ENCODE measurements at places on chromosomes 7 and 10. TPM values are rescaled to one million over a fixed set of nuclear protein-coding genes. Genes with fewer than 3 reads are reported as not detected.
A peak's percentile ranks its signal among the peaks of the same experiment; 100 is the strongest.

- peak; percentile 12 for DNase-seq
Measured at GRCh38 chr7:78702770-78703169, 750.7 kb downstream of the MAGI2 start.

DNA sequence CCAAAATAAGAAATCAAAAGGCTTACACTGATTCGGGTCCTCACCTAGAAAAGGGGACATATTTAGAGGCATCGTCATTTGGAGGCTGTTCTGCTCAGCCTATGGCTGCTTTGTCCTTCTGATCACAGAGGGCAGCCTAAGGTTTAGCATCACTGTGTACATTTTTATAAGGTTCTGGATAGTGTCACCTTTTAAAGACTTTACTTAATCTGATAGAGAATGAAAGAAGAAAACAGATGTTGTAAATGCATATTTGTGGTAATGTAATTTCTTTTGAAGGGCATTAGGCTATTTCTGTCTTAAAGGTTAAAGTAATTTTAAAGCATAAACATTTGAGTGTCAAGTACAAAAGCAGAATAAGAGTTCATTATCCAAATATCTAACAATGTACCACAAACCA, 445.3 kb upstream of the LRRN3 start:
- DNase-seq = no peak

DNA sequence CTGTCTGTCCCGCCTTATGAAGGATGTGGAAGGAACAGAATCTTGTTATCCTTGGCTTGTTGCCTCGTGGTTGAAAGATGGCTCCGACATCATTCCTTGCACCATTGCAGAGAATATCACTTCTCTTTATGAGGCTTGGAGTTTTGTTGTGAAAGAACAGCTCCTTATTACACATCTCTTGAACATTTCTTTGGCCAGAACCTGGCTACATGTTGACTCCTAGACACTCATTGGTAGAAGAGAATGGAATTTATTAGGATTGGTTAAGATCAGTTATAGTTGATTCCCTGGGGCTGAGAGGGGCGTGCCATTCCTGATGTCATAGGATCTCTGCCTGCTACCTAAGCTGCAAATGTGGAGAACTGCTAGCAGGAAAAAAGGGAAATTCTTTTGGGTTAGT, 180.5 kb upstream of the CTBP2 start:
- no peak for DNase-seq

DNA sequence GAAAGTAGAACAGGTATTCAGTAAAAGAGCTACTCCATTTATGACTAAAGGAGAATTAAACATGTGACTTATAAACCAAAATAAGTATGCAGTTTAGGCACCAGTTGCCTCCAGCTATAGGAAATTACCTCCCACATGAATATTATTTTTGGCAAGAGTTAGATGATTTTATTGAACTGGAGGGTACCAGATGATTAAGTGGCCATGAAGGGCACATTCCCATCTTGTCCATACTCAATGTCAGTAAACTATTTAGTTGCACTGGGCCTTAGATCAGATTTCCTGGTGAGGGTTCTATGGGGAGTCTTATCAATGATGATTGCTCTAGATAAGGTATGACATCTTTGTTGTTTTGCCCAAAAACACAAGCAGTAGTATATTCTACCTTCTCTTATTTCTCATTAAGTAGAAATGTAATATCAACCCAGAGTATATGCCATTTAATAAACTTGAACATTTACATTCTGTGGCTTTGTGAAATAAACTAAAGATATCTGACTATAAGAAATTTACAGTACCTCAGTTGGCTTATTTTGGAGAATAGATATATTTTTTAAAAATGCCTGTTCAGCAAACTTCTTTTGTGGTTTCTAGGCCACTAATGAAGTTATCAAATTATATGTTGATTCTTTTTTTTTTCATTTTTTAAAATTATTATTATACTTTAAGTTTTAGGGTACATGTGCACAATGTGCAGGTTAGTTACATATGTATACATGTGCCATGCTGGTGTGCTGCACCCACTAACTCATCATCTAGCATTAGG, 145.3 kb downstream of the SEMA3A start:
- DNase-seq = no peak

DNA sequence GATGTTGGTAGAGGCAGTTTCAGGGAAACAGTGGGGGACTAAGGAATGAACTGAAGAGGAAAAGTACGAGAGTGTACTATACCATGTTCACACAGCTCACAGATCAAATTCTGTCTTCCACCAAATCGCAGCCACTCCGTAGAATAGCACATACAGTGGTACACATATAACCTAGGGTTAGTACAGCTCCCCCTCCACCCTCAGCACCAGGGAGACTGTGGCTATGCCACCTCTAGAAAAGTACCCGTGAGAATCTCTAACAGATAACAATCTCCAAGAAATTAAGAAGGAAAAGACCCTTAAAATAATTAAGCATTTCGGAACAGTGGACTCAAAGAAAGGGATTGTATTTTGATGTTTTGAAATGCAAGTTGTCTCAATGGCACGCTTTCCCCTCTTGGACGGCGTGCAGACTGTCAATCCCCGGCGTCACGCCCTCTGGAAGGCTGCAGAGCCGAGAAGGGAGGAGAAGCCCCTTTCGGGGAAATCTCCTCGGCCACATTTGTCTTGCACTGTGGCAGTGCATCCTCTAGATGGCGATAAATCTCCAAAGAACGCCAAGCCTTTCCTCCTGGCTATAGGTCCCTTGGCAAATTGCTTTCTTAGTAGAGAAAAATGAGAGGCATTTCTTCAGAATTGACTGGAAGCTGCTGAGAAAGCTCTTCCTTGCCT, 345.0 kb downstream of the REEP3 start:
- DNase-seq = peak; percentile 87

DNA sequence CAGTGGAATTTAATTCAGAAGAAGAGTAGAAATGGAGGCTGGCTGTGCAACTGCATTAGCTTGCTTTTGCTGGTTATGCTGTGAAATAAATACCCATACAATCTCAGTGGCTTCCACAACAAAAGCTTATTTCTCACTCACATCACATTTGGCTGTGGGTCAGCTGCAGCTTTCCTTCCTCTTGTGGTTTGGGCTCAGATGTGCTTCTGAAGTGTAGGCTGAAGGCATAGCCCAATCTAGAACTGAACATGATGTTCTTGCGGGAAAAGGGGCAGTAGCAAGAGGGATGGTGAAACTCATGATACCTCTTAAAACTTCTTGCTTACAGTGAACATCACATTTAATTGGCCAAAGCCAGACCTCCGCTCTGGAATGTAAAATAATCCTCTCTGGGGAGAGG, 119.9 kb downstream of the HECW1 start:
- no peak for DNase-seq

DNA sequence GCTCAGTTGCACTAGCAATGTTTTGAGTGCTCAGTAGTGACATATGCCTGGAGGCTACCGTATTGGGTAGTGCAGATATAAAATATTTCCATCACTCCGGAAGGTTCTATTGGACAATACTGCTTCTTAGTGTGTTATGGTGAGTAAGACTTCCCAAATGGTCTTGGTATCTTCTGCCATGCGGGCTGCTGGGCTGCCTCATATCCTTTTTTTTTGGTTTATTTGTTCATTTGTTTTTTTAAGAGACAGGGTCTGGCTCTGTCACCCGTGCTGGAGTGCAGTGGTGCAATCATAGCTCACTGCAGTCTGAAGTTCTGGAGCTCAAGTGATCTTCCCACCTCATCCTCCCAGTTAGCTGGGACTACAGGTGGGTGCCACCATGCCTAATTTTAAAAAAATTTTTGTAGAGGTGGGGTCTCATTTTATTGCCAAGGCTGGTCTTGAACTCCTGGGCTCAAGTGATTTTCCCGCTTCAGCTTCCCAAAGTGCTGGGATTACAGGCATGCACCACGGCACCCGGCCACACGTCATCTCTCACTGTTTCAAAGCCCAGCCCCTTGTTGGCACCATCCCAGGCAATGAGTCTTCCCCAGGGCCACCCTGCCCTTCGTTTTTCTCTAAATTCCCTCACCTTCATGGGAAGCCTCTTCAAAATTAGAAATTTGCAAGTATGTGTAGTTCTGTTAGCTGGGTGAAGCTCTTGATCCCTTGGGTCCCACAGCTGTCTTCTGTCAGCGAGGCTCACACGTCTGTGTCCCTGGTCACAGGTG, 111.0 kb upstream of the KLF14 start:
- no peak for DNase-seq

- DNase-seq = no peak
Measured at GRCh38 chr10:11601670-11602069, 9.8 kb downstream of the USP6NL start.

DNA sequence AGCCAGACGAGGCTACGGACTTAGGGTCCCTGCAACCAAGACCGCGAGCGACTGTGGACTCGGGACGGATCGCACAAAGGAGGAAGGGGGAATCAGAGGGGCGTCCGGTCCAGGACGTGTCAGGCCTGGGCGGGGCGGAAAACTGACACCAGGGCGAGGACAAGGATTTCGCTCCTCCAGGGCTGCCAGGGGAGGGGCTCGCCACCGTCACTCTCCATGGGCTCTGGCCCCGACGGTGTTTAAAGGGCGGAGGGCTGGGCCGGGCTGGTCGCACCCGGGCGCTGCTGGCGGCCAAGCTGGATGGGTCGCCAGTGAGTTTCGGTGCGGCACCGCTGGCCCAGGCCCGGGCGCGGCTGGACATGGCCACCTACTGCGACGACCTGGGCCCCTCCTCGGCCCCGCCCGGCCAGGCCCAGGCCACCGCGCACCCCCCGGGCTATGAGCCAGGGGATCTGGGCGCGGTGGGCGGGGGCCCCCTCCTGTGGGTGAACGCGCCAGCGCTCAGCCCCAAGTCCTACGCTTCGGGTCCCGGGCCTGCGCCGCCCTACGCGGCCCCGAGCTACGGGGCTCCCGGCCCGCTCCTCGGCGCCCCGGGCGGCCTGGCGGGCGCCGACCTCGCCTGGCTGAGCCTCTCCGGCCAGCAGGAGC, at the start of gene FOXI2:
Gene FOXI2, plus strand, starts transcription at position 271 of the 648 bp plus-strand sequence. Its CDS starts 89 bp downstream, at position 360.
- peak; percentile 37 for DNase-seq

- DNase-seq = no peak
Measured at GRCh38 chr7:143258831-143259230, 4.4 kb upstream of the GSTK1 start.

GRCh38 chr10:95291365-95292039, 699 bp upstream of the PDLIM1 start:
- no peak for DNase-seq

DNA sequence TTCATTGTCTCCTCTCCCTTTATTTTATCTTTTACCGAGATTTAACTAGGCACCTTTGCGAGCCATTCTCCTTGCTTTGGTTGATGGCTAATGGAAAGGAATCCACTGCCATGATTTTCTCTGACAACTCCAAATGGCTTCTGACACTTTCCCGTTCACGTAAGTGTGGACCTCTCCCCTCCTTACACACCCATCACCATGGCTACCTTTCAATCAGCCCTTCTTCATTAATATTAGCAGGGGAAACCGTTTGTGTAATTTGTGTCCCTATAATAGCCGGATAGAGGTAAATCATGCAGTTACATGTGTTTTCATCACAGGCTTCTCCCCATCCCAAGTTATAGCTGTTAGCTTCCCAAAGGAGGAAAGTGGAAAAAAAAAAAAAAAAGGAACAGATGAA, 767.3 kb downstream of the MAGI2 start:
- DNase-seq = no peak

DNA sequence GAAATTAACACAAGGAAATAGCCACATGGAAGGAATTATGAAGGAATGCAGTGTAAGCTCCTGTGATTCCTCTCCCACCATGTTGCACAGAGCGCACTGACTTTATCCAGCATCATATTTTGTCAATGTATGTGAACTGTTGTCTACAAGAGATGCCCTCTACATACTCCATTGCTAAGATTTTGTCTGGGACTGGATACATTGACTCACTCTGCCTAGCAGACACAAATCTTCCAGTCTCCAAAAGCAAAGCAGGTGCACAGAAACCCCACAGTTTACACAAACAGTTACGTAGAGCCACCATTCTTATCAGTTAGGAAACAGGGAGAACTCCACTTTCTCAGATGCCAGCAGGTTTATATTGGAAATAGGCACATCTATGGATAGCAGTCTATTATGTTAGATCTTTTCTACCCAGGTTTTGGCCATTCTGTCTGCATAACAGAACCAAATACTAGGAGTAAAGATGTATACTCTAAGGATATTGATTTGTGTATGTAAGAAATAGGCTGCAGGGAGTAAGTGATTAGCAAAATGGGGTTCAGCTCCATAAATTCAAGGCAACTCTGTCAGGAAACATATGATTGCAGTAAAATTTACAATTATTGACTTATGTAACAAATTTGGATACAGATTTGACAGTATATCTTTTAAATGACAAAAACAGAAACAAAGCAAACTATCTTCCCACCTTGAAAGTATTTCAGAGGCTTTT, 1.5 kb downstream of the AKR1C2 start:
- no peak for DNase-seq

- peak; percentile 37 for DNase-seq
Measured at GRCh38 chr10:114095559-114096337, 52.1 kb downstream of the ADRB1 start.

DNA sequence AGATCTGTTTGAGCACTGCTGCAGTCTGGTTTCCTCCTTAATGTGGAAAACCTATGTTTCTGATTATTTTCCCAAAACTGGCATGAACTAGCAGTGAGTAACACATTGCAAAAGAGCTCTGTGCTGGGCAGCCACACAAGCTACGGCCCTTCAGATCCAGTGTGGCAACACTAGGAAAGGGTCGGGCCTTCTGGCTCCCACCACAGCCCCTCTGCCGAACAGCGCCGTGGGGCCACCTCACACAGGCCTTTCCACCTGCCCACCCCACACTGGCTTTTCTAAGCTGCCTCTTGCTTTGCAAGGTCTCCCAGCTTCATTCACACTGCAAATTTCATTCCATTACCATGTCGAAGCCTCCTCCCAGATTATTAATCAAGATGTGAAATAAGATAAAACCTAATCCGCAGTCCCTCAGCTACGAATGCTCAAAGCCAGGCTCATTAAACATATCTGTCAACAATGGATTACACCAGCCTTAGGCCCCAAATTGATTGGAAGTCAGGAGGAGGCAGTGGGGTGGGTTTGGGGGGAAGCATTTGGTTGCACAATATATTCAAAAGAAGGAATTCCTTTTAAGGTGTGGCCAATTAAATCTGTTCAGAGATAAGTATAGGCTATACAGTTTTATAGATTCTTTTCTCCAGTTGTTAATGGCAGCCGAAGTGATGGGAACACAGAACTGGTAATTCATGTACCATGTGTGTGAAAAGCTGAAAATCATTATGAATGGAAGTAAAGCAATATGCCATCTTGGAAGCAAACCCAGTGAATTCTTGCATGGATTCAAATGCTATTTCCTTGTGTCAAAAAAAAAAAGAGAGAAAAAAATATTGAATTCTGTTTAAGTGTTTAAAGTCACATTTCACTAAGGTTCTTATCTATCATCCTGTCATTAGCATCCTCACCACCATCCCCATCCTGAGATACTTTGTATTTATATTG, 223.7 kb downstream of the MTERF1 start:
- peak; percentile 68 for DNase-seq

DNA sequence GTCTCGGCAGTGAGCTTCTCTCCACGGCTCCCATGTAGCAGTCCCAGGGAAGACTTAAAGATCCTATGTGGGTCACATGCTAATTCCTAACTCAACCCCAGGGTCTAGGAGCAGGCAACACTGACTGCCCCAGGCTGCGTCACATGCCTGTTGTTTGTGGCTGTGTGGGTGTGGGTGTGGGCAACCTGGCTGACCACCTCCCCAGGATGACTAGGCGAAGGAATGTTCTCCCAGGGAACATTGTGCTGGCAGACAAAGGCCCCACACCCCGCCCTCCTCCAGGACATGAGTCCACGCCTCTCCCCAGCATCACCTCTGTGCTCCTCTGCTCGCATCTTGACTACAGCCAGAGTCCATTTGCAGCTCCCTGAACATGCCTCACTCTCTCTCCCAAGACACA, 30.3 kb downstream of the SLC29A3 start:
- no peak for DNase-seq

KAZALD1 gene
- polyA plus RNA-seq = 42.0 TPM

EIF4EBP2 gene
- 47.3 TPM for polyA plus RNA-seq

TMEM72 gene
- polyA plus RNA-seq = 0.12 TPM

CRCP gene
- 19.7 TPM for polyA plus RNA-seq

TAS2R5 gene
- polyA plus RNA-seq = 0.54 TPM

ARHGAP21 gene
- polyA plus RNA-seq = 58.4 TPM

AZGP1 gene
- 0.77 TPM for polyA plus RNA-seq
